ENCODE measurements at places on chromosomes 6 and 20.

- no peak for DNase-seq
These were observed 11.4 kb upstream of the VEGFA start for GRCh38 chr6:43758617-43759050.

- no peak for DNase-seq
These were observed 25.8 kb upstream of the CEP85L start for GRCh38 chr6:118677193-118677592.

DNA sequence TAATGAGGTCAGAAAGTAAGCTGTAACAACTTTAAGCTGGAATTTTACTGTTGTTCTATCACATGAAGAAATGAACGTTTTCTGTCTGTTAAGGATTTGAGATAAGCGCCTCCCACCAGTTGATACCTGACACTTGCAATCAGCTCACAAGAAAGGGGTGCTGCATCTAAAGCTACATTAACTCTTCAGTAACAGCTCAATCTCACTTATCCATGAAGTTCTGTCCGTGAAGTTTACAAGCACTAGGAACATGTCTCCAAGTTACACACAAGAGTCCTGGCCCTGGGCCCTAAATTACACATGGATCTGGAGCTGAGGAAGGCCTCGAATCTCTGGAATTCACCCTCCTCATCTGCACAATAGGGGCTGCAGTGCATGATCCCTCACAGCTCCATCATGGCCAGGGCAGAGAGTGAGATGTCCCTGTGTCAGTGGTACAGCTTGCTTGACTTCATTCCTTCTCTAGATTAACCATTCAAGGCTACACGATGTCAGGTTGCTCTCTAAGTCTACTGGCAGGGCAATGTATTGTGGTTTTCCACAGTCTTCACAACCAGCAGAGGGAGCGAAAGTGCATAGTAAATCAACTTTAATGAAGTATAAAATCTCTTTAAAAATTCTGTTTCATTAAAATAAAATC, 182.4 kb upstream of the MCHR2 start:
- DNase-seq, result no peak

- no peak for DNase-seq
These were observed 336.8 kb downstream of the RFPL4B start for GRCh38 chr6:112683926-112684325.

GRCh38 chr20:43689165-43689564, 22.3 kb downstream of the MYBL2 start:
- no peak for DNase-seq

- DNase-seq, result no peak
These were observed 75.1 kb upstream of the ATXN1 start for GRCh38 chr6:16836144-16836981.

DNA sequence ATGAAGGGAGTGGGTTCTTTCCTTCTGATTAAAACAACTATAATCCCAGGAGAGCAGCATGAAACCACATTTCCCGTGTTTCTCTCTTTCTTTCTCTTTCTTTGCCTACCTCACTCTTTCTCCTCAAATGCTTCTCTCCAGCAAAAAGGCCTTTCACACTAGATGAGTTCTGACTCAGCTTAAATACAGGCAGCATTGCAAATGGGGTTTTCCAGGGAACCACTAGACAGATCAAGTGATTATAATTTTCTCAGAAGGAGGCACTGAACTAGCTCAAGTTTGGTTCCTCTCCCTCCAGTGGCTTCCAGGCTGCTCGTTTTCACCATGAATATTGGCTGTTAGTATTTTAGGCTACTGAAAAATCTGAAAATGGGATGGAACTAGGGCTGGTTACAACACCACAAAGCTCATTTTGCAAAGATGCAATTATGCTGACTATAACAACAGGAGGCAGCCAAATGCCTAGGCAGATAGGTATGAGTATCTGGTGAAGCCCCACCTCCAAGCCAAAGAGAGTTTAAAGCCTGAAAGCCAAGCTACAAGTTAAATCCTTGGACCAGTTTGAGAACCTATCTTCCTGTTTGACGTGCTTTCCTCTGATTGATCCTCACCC, 260.0 kb downstream of the MMUT start:
- DNase-seq, result no peak

DNA sequence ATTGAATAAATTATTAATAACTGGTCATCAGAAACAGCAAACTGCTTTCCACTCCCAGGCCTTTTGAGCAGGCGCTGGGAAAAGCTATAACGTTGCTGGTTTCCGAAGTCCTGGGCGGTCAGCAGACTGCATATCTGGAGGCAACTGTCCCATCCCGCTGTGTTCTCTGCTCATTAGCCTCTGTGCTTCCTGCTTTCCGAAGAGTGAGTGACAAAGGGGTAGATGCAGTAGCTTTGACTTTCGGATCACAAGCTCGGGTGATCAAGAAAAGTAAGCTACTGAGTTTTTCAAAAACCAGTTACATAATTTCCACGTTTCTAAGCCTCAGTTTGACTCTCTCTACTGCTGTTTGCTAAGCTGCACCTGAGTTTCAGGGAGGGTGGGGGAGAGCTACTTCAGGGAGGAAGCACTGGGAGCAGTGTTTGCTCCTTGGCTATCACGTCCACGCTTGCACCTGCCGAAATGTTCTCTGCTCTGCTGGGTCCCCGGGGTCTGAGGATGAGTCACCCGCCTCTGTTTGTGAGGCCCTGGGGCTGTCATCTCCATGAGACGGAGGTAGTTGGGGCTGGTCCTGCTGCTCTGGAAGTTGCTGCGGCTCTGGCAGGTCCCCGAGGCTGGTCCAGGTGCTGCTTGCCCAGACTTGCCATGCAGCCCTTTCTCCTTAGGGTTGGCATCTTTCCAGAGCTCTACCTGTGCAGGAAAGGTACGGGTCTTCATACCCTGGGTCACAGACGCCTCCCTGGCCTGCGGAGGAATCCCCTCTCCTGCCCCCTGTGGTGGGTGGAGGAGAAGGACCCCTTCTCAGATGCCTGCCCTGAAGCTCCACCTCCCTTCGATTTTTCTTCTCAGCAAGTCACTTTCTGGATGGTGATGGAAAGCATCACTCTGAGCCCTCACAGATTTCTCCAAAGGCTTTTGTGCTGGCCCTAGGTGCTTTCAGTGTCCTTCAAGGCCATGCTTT, 220.0 kb downstream of the QKI start:
- no peak for DNase-seq

DNA sequence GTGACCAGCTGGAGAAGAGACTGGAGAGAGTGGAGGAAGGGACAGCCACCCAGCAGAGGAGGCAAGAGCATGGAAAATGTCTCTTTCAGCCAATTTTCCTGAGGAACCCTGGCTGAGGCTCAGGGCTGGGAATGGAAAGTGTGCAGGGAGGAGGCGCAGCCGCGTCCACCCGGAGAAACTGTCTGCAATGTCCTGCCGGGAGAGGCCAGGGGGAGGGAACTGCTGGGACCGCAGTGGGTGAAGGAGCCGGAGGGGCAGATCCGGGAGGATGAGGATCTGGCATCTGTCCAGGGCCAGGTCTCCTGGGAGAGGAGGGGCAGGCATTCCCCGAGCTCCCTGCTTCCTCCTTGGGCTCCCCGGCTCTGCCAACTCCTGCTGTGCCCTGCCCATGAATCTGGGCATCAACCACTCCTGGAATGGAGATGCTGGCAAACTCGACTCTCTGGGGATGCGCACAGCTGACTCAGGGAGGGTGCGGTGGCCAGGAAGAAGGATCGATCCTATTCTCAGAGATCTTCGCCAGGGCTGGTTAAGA, 17.4 kb upstream of the HM13 start:
- no peak for DNase-seq

- no peak for DNase-seq
These were observed 48.8 kb upstream of the RALY start for GRCh38 chr20:33944914-33945313.

DNA sequence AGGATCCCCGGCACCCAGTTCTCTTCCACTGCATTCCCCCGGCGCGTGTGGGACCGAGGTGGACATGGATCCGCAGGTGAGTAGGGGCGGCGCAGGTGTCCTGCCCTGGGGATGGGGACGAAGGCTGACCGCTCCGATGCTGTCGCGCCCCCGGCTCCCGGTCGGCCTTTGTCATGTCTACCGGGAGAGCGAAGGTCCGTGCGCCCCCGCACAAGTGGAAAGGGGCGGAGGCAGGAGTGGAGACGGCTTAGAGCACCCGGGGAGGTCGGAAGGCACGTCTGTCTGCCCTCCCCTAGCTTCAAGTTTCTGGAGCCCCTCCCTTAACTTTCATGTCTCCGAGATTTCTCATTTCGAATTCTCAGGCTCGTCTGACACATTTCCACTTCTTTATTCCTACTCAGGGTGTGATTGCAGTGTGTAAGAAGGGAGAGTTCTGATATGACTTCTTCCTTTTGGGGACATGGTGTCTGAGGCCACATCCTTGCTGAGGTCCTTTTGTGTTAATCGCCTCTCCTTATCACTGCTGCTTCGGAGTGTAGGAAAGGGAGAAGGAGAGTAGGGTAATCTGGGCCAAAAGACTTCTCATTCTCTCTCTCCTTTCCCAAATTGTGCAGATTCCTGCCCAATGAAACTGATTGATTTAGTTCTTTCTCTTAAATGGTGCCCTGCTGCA, 435 bp downstream of the KIFC1 start:
- DNase-seq, result no peak

DNA sequence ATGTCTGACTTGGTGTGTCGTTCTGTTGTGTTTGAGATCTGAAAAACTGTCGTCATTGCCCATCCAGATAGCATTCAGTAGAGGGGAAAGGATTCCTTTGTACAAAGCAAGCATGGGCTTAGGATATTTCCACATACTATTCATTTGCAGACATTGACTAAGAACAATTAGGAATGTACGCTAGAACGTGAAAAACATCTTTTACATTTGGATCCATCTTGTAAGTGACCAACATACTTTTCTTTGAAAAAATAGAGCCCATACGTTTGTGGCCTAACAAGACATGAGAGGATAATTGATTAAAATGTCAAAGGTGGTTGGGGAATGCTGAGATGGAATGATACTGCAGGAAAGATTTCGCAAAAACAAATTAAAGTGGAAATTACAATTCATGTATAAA, 225.8 kb upstream of the QKI start:
- no peak for DNase-seq

DNA sequence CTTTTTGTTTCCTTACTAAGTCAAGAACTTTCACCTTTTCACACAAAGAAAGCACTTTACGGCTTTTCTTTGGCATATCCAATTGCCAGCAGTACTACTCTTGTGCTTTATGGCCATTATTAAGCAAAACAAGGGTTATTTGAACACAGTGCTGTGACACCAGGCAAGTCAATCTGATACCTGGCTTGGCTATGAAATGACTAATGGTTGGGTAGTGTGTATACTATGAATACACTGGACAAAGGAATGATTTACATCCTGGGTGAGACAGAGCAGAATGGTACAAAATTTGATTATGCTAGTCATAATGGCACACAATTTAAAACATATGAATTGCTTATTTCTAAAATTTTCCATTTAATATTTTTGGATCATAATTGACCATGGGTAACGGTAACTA, 22.1 kb upstream of the ADGRF1 start:
- DNase-seq, result no peak

DNA sequence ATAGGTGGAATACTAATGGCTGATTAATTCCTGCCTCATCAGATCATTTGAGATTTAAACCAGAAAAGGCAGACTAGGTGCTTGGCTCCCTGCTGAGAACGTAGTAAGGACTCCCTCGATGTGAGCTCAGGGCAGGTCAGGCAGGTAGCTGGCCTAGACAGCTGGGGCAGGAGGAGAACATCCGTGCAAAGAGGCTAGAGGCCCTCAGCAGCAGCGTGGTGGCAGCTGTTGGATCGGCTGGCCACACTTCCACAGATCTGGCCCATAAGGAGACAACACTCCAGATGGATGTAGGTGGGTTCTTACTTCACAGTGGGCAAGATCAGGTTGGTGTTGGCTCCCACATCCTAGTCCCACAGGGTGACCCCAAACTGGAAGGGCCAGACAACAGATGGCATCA, 38.5 kb downstream of the EYA2 start:
- no peak for DNase-seq

- DNase-seq, result no peak
These were observed 77.8 kb upstream of the L3MBTL3 start for GRCh38 chr6:129940454-129941195.

GRCh38 chr6:154931711-154932424, 63.2 kb upstream of the TIAM2 start:
- no peak for DNase-seq

DNA sequence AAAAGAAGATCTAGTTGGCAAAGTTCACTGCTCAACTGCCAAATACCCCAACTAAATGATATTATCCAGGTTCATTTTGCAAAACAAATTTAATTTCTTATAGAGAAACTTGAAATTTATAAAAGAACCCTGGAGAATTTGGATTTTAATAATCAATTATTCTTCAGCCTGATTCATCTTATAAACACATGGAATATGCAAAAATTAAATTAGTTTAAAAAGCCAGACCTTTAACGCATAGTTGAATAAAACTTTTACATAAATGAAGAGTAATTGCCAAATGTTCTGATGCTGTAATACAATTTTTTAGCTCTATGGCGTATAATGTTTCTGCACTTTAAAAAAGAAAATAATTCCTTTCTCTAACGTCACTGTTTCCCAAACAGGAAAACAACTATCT, 33.2 kb upstream of the ANKRD60 start:
- DNase-seq, result no peak

GRCh38 chr6:167410462-167410861, 85.6 kb downstream of the TTLL2 start:
- DNase-seq, result no peak

GRCh38 chr20:4828830-4829513, 107.3 kb downstream of the PRND start:
- DNase-seq, result no peak

All from C1 segment of cervical spinal cord (tissue), 14 donors.